ENCODE measurements at places on chromosomes 16 and 17.

GRCh38 chr16:57992084-57992483, 8.4 kb downstream of the ZNF319 start:
- no peak for DNase-seq

- DNase-seq = no peak
These were observed 100.8 kb upstream of the XYLT1 start for GRCh38 chr16:17571499-17572093.

DNA sequence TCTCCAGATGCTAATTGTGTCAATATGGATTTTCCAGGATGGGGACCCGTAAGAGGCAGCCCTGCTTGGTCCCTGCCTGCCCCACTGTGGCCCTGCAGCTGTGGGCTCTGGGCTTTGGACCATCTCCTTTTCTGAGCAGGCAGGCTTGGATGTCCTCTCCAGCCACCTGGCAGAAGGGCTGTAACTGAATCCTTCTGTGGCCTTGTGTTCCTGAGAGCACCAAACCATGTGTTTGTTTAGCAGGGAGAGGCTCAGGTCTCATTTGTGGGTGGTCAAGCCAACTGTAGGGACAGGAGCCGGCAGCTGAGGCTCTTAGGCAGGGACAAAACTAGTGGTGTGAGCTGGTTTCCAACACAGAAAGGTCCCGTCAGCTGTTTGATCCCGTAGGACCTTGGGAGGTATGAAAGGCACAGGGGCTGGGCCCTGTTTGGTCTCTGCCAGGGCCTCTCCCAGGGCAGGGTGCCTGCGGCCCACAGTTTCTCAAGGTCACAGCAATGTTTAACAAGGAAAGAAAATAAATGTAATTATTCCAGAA, 18.5 kb downstream of the SEC14L5 start:
- DNase-seq = no peak

GRCh38 chr17:64632606-64633005, 29.5 kb downstream of the SMURF2 start:
- DNase-seq = no peak

GRCh38 chr16:59601452-59601851, 867.3 kb upstream of the GOT2 start:
- DNase-seq = no peak

- no peak for DNase-seq
These were observed 74.3 kb downstream of the DNAH3 start for GRCh38 chr16:21076186-21076883.

Data from amniotic stem cell (primary cell).